NCI-H1048 (cell line): ENCODE measurements at places on chromosomes 16 and 17.

GRCh38 chr16:4327386-4328045 lies 11.6 kb downstream of the GLIS2 start:
- DNase-seq, result no peak

- DNase-seq, result no peak
Observed at GRCh38 chr16:18932243-18932987, 6.2 kb upstream of the SMG1 start.

DNA sequence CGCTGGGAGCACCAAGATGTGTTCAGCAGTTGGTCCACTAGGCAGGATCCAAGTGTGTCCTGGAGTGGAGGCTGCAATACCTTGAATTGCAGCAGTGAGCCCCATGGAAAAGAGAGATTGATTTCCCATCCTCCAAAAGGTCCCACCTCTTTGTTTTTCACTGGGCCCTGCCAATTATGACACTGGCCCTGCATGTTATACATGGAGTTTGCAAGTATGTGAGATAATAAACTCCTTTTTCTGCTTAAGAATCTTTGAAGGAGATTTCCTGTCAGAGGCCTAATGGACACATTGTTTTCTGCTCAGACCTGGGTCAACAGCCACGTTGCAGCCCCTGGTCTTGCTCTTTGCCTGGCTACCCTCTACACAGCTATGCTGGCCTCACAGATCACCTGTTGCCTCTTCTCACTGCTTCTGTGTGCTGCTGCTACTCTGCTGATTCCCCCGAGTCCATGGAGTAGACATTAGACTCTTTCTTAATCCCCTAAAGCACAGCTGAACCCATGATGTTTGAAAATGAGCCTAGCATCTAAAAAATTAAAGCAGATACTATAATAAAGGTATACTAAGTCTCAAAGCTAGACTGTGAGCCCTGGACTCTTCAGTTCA lies 341.9 kb upstream of the CDH11 start:
- no peak for DNase-seq

DNA sequence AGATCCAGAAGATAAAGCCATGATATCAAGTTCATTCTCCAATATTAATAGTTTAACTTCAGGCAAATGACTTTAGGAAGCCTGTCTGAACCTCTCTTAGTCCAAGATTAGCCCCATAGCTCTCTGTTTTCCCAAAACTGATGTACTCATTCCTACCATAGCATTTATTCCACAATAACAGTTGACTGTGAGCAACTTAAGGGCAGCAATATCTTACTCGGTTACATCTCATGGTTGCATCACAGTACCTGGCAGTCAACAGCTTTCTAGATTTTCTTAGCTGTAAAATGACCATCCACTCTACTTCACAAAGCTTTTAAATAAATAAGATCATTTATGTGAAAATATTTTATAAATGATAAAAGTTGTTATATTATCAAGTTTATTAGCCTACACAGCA lies 58.2 kb upstream of the STAC2 start:
- no peak for DNase-seq

GRCh38 chr17:78323826-78324390 lies 36.0 kb downstream of the SOCS3 start:
- no peak for DNase-seq

- DNase-seq, result no peak
Observed at GRCh38 chr16:25896411-25896810, 204.7 kb downstream of the HS3ST4 start.

DNA sequence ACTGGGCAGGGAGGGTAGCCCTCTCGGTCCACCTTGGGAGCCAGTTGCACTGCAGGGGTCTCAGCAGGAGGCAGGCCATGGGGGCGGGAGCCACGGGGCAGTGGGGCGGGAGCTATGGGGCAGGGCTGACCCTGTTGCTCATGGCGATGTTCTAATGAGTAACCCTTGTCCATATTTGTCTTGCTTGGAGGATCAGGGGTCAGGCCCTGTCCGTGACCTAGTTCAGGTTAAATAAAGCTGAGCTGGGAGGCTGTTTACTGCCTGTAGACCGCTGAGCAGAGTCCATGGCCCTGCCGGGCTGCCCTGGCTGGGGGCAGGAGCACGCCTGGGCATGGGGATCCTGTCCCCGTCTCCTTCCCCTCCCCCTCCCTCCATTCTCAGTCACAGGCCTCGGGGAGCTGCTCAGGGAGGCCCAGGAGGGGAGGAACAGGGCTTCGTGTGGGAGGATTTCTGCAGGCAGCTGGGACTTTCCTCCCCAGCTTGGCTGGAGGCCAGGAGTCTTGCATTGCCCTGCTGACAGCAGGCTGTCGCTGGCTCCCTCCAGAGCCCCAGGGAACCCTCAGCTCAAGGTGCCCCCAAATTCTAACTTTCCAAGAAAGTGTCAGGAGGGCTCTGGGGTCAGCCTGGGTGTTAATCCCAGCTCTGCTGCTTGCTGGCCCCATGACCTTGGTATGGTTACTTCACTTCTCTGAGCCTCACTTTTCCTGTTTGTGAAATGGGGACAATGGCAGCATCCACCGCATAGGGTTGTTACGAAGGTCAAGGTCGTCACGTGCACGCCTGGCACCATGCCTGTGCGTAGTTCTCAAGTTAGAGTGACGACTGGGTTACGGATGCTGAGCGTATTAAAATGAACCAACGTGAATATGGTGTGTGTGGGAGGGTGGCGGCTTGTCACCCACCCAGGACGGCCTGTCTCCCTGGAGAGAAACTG lies 6.1 kb upstream of the SERPINF2 start:
- DNase-seq, result no peak
